ENCODE measurements at places on chromosomes 6 and 20. TPM values are rescaled to one million over a fixed set of nuclear protein-coding genes. Genes with fewer than 3 reads are reported as not detected.

GRCh38 chr6:33579828-33580714, at the start of gene BAK1:
Gene BAK1 (minus strand): TSS chr6:33580276. CDS start chr6:33577604, 2,672 bp downstream.
- peak; percentile 98 for ATAC-seq

- no peak for ATAC-seq
Measured at GRCh38 chr6:89073014-89073620, 7.4 kb upstream of the PNRC1 start.

DNA sequence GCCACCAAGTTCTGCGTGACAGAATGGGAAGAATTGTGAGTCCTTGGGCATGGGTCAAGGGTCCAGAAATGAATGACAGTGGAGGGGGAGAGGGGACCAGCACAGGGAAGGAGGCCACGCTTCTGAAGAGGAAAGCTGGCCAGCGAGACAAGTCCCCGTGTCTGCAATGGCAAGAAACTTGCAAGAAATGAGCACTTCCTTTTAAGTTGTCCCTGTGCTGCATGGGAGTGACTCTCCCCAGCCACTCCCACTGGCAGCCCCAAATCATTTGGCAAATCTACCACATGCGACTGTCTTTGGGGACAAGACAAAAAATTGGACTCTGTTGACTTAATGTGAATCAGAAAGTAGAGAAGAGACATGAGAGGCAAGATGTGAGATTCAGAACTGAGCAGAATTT, 242.2 kb upstream of the RREB1 start:
- no peak for ATAC-seq

RIPPLY2 gene
- 3.6 TPM for total RNA-seq

- ATAC-seq: no peak
Measured at GRCh38 chr20:15610787-15611186, 962.5 kb downstream of the KIF16B start.

FAM162B gene
- 0.36 TPM for total RNA-seq

DNA sequence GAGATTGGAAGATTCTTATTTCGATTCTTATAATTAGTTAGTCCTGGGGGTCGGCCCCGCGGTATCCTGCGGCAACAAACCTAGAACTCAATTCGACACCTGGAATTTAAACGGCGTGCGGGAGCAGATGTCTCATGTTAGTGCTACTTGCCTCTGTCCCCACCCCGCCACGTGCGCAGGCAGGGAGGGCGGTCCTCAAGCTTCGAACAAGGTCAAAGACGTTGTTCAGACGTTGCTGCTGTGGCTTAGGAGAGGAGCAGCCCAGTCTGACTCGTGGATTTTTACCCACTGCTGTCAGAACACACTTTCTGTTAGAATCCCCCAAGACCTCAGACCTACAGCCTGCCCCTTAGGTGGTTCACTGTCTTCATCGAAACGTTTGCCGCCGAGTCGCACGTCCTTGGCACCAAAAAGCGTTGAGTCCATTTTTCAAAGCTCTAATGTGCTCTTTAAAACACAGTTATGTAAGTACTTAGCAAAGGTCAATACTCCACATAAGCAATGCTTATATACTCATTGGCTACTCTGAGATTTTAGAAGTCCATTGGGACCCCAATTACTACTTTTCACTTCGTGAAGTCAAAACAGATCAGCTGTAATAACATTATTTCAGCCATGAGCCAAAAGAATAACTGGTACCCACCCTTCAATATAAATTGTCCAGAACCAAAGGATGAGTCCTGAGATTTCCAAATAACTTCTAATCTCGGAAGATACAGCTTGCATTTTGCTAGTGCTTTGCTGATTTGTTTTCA, 2.7 kb upstream of the C6orf62 start:
- peak; percentile 68 for ATAC-seq

DNA sequence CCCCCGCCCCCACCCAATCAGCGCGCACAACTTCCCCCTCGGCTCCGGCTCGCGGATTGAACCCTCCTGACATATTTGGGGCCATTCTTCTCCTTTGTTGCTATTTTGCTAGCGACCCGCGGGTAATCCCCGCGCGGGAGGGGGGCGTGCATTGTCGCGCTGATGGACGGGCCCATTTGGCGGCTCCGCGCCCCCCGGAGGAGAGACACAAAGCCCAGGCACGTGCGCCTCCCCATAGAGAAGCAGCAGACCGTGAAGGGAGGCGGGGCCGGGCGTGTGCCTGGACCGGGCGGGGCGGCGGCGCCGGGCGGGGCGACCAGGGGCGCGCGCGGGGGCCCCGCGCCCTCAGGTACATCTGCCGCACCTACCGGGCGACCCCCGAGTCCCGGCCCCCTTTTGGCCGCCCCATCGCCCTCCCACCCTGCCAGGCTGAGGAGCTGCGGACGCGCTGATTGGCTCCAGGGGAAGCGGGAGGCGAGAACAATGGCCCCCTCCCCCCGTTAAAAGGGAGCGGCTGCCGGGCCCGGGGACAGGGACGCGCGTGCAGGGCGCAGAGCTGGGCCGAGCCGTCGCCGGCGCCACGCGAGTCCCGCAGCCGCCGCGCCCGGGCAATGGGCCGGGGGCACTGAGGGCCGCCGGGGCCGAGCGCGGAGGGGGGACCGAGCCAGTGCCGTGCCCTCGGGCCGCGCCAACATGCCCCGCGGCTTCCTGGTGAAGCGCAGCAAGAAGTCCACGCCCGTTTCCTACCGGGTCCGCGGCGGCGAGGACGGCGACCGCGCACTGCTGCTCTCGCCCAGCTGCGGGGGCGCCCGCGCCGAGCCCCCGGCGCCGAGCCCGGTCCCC, at the start of gene INSM1:
INSM1 (plus strand) TSS at position 530 of the 843 bp plus-strand sequence; CDS start at position 694, 164 bp downstream.
- peak; percentile 64 for ATAC-seq

VNN1 gene
- not detected for total RNA-seq

- peak; percentile 71 for ATAC-seq
Measured at GRCh38 chr20:50224531-50225255, 34.1 kb downstream of the CEBPB start.

- no peak for ATAC-seq
Measured at GRCh38 chr20:5146099-5146668, 19.4 kb downstream of the CDS2 start.

OR2H1 gene
- total RNA-seq: not detected
